Activated CD4-positive, CD25-positive, alpha-beta regulatory T cell (primary cell): ENCODE measurements at places on chromosomes 3 and 15.

DNA sequence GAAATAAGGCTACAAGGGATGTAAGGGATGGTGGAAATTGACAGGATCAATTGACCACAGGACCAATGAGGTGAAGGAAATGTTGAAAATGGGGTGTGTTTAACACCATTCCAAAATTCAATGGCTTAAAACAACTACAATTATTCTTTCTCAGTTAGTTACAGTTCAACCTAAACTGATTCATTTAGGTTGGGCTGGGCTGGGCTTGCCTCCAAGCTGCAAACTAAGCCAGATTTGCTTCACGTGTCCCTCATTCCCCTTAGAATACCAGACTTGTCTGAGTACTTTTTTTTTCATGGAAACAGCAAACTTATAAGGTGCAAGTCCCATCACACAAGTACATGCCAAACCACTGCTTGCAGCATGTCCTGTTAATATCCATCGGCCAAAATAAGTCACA is 280.1 kb downstream of the NEK10 start:
- DNase-seq, result no peak

GRCh38 chr3:56796202-56796601 is 5.5 kb downstream of the ARHGEF3 start:
- no peak for DNase-seq

GRCh38 chr3:45409369-45409768 is 21.0 kb downstream of the LARS2 start:
- DNase-seq, result no peak

GRCh38 chr3:166634091-166634746 is 745.9 kb downstream of the ZBBX start:
- no peak for DNase-seq

DNA sequence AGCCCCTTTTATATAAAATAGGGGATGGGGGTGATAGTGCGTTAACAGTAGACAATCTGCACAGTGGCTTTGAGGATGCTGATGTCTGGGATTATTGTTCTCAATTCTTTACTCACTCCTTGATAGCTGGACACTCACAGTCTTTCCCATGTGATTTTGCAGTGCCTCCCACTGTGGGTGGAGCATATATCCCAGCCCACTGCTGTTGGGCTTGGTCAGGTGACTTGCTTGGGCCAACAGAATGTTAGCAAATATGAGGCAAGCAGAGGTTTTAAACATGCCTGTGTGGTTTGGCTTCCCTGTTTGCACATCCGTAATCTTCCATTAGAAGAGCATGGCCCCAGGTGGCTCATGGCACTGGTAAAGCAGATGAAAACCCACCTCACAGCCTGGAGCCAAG is 46.5 kb downstream of the CPA3 start:
- no peak for DNase-seq

DNA sequence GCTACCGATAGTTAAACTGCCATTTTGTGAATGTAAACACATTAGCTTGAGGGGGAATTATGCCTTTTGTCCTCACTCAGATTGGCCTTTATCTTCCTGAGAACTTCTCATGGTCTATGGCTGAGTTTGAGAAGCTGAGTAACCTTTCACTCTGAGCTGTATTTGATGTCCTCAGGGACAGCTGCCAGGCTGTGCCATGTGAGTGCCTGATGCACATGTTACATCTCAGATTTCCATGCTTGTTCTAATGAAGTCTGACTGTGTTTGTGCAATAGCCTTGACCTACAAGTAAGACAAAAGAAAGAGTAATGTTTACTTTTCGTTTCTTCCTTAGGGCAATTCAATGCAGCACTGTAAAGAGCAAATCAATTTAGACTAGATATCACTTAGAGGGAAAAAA is 44.1 kb upstream of the ARL6 start:
- DNase-seq, result no peak

- no peak for DNase-seq
Measured at GRCh38 chr3:129672412-129672811, 65.9 kb upstream of the PLXND1 start.

DNA sequence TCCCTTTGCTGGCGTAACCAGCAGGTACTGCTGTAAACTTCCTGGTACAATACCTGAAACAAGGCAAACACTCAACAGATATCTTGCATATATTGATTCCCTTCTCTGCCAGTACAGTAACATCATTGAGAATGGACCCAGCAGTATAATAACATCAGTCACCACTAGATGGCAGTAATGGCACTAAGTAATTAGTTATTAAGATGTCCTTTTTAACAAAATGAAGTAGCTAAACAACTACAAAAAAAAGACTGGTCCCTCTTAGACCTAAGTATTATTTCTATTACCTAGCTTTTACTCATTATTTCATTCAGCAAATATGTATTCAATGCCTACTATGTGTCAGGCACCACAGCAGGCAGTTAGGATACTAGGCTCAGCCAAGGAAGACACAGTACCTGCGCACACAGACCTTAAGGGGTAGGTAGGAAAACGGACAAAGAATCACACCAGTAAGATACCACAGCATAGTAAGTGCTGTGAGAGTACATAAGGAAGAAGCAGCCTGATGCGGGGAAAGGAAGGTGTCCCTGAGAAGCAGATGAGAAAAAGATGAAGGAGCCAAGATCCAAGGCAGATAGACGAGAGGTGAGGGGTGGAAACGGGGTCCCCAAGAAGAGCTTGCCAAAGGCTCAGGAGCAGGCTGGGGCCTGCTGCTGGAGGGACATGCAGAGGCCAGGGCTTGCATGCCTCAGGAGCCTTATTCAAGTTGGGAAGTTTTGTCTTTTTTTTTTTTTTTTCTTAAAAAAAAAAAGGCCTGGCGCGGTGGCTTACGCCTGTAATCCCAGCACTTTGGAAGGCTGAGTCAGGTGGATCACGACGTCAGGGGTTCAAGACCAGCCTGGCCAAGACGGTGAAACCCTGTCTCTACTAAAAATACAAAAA is 102.7 kb upstream of the CHD2 start:
- DNase-seq, result peak; percentile 5

GRCh38 chr3:134485075-134485717 is 589 bp downstream of the ANAPC13 start:
- peak; percentile 87 for DNase-seq

- no peak for DNase-seq
Measured at GRCh38 chr3:161879470-161879869, 382.9 kb downstream of the OTOL1 start.

DNA sequence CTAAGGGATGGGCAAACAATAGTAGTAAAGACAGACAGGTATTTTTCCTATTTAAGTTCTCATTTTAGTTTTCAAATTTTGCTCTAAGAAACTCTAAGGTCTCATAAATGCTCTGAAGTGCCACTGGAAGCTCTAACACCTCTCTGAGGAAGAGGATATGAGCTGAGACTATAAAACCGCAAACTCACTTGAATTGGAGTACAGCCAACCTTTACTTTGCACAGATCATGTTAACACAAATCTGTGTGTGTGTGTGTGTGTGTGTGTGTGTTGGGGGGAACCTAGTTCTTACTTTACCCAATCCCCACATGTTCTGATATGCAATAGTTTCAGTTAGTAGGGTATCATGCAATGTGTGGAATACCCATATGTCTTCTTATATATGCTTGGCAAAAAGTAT is 446.8 kb downstream of the CHL1 start:
- DNase-seq, result no peak

- peak; percentile 45 for DNase-seq
Measured at GRCh38 chr3:196639483-196640296, at the start of gene NRROS. Gene NRROS (plus strand): TSS chr3:196639694. CDS start chr3:196654540, 14,846 bp downstream.

- no peak for DNase-seq
Measured at GRCh38 chr3:83093222-83093572, 1331.8 kb upstream of the GBE1 start.

DNA sequence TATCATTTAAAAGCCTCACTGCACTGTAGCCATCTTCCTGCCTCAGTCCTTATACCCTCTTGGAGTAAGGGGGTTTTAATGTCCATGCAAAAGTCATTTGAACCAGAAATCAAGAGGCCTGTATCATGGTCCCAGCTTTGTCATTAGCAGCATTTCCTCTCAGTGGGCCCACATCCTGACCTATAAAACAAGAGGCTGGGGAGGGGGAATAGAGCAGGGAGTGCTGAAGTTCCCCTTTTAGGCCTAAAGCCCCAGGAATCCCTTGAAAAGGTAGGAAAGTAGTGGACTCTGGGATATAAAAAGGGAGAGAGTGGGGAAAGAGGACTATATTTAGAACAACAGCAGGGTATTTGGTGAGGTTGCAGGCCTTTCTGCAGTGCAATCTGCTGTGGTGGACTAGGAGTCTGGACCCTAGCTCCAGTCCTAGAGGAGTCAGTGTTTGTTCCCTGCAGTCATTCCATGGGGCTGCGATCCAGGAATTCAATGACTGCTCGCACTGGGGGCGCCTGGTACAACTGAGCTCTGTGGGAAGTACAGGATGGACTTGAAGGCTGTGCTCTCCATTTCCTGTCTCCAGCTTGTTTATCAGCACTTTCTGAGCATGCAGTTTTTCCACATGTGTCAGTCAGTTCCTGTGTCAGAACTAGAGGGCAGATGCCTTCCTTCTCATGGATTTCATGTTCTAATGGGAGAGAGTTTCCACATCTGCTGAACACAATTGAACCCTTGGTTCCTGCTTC is 46.8 kb downstream of the PDHB start:
- no peak for DNase-seq

GRCh38 chr3:193829781-193830180 is 236.8 kb downstream of the OPA1 start:
- no peak for DNase-seq

- no peak for DNase-seq
Measured at GRCh38 chr15:60536314-60536713, 57.4 kb upstream of the ICE2 start.

DNA sequence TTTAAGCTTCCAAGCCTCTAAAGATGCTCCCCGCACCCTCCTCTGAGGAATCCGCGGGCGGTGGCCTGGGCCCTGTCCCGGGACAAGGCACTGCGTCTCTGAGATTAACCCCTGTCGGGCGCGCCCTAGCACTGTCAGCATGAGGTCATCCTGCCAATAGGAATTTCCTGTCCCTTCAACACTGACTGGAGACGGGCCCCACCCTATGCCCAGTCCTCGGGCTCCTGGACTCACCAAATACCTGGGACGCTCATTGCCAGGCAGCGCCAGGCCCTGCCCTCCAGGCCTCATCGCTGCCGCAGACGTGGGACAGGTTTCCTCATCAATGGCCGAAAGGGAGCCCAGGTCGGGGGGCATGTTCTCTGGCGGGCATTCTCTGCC is 67.6 kb upstream of the SH3GL3 start:
- no peak for DNase-seq

- DNase-seq, result no peak
Measured at GRCh38 chr3:11385326-11385725, 113.1 kb downstream of the ATG7 start.

DNA sequence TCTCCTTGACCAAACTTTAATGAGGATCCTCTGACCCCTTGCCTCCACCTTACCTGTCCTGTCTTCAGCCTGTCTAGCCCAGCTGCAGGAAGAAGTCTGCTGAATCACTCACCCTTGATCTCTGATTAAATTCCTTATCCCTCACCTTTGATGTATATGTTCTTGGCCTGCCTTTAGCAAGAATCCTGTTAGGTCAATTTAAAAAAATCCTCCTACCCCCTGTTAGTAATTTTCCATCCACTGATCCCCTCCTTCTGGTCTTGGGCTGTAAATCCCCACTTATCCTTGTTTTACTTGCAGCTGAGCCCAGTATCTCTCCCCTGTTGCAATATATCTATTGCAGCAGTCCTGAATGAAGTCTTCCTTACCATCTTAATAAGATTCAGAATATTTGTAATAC is 39.0 kb downstream of the MYH15 start:
- DNase-seq, result no peak

DNA sequence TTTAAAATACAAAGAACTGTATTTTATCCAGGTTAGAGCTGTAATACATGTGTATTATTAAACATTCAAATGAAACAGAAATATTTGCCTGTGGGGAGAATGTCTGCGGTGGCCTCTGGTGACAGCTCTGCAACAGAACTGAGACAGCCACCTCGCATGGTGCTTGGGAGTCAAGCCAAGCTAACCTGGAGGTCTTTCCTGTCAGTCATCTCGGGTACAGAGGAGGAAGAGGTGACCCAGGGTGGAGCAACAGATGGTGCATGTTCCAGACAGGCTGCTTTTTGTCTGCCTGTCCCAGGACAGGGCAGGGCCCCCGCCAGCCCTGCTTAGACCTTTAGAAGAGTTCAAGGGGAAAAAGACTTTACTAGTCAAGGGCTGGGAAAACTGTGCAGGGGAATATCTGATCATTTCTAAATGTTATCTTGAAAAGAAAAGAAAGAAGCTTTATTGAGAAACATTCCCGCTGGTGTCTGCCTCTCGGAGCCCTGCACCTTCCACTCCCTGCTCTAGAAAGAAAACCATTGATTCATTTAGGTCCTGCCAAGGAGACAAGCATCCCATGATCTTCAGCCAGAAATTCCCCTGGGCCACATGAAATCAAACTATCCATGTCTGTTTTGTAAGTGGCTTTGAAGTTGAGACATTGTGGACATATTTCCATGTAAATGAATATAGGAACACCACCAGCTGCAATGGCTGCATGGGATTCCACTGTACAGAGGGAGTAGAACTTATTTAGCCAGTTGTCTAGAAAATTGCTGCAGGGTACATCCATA is 5.5 kb upstream of the NR2E3 start:
- no peak for DNase-seq

GRCh38 chr15:39195961-39196486 is 384.9 kb upstream of the THBS1 start:
- DNase-seq, result no peak

DNA sequence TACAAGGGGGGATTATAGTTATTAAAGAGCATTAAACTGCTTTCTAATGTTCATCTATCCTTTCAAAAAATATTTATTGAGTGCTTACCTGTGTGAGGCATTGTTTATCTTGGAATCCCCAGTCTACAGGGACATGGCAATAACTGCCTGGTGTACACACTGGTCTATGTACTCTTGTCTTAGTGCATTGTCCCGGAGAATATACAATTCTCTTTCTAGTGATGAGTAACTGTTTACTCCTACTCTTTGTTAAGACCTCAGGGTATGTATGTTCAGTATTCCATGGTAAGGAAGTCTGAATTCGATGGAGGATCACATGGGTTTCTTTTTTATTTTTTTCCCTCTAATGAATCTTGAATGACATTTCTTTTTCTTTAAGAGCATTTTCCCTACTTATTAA is 772.4 kb upstream of the NR2F2 start:
- DNase-seq, result no peak

DNA sequence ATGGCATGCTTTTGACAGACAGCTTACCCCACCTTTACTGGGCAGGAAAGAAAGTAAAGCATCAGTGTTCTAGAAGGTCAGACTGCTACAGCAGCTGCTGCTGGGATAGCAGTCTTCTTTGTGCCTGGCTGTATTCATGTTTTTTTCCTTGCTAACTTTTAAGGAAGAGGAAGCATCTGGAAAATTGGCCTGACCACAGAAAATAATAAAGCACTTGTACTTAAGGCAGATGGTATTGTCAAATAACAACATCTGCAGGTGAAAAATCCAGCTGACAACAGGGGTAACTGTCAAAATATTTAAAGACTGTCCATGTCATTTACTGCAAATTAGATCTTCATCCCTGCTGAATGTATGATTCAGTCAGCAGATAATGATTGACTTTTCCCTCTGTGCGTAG is 229.0 kb downstream of the OXSM start:
- DNase-seq, result no peak

GRCh38 chr15:26807517-26808427 is 34.9 kb upstream of the GABRB3 start:
- DNase-seq, result no peak

- no peak for DNase-seq
Measured at GRCh38 chr3:177589911-177590381, 392.7 kb upstream of the TBL1XR1 start.
